ENCODE measurements at places on chromosomes 11 and 22.

DNA sequence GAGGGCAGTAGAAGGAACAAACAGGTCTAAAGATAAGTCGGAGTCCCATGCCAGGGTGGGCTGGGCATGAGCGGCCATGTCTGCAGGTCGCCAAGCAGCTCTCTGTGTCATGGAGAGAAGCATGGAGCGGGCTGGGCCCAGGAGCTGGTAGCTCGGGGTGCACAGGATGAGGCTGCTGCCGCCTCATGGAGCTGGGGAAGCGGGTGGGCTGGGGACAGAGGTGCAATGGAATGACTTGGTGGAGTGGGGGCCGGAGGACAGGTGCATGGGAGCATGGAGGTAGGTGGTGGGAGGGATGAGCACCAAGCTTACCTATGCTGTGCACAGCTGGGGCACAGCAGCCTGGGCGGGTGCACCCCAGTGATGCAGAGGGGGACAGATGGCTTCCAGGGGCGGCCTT lies 3.6 kb downstream of the NRXN2 start:
- no peaks in the 10 kb centered on the region for H3K36me3 ChIP-seq
- H3K27me3 ChIP-seq = peaks cover 77% of the 10 kb centered on the region
- H3K27ac ChIP-seq = no peak overlapping the region
- no peak for ATAC-seq

- H3K27ac ChIP-seq = no peak overlapping the region
- no peaks in the 10 kb centered on the region for H3K4me1 ChIP-seq
- H3K4me3 ChIP-seq = no peak overlapping the region
Measured at GRCh38 chr22:40039482-40040115, 44.8 kb downstream of the FAM83F start.

DNA sequence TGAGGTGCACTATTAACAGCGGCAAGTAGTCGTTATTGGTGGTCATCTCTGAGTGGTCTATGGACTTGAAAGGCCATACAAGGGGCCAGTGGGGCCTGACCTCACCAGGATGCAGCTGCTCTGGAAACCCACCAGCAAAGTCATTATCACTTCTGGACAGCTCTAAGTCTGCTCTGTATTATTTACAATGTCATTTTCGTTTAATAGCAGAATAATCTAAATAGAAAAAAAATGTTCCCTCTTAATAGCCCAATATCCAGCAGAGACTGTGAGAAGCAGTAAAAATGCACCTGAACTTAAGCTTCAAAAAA lies 85.0 kb upstream of the EED start:
- H3K36me3 ChIP-seq = no peaks in the 10 kb centered on the region
- H3K27me3 ChIP-seq = no peaks in the 10 kb centered on the region
- peak overlapping the region; percentile 71 for H3K27ac ChIP-seq
- no peak for ATAC-seq
- H3K4me1 ChIP-seq = peaks cover 34% of the 10 kb centered on the region

- H3K27ac ChIP-seq = no peak overlapping the region
- no peaks in the 10 kb centered on the region for H3K36me3 ChIP-seq
- no peak overlapping the region for H3K4me3 ChIP-seq
- peaks cover 15% of the 10 kb centered on the region for H3K27me3 ChIP-seq
- no peak for ATAC-seq
Measured at GRCh38 chr11:115170133-115170815, 333.9 kb downstream of the CADM1 start.

- peaks cover 20% of the 10 kb centered on the region for H3K27me3 ChIP-seq
- H3K4me1 ChIP-seq = no peaks in the 10 kb centered on the region
- H3K27ac ChIP-seq = no peak overlapping the region
Measured at GRCh38 chr11:130623670-130624668, 175.5 kb downstream of the ADAMTS15 start.

- H3K36me3 ChIP-seq = no peaks in the 10 kb centered on the region
- H3K27ac ChIP-seq = peak overlapping the region; percentile 84
- peak; percentile 86 for ATAC-seq
- peaks cover 21% of the 10 kb centered on the region for H3K4me1 ChIP-seq
Measured at GRCh38 chr11:86138958-86139357, 70.1 kb upstream of the PICALM start.

- H3K36me3 ChIP-seq = no peaks in the 10 kb centered on the region
- no peak overlapping the region for H3K27ac ChIP-seq
- H3K4me1 ChIP-seq = no peaks in the 10 kb centered on the region
Measured at GRCh38 chr11:133715602-133716001, 129.7 kb downstream of the SPATA19 start.

DNA sequence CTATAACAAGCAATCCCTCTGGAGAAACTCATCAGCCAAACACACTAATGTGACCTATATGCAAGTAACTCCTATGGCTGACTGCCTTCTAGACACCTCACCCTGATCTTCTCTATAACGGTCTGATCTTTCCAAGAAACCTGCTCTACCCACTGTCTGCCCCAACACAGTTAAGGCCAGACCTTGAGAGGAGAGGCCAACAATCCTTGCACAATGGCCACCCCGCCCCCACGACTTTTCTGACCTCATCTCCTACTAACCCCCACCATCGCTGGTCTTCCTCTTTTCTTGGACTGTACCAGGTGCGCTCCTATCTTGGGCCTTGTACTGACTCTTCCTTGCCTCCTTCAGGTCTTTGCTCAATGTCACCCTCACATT lies 12.5 kb downstream of the HIRA start:
- peak overlapping the region; percentile 69 for H3K27ac ChIP-seq
- H3K4me3 ChIP-seq = no peak overlapping the region
- peaks cover 17% of the 10 kb centered on the region for H3K36me3 ChIP-seq
- peaks cover 55% of the 10 kb centered on the region for H3K4me1 ChIP-seq
- H3K27me3 ChIP-seq = no peaks in the 10 kb centered on the region

- ATAC-seq = peak; percentile 17
- H3K36me3 ChIP-seq = no peaks in the 10 kb centered on the region
- H3K4me3 ChIP-seq = peak overlapping the region; percentile 98
Measured at GRCh38 chr11:128692753-128693415, 988 bp upstream of the FLI1 start.

GRCh38 chr11:57474017-57474802 lies 13.9 kb downstream of the RTN4RL2 start:
- H3K27ac ChIP-seq = no peak overlapping the region
- no peak for ATAC-seq
- peaks cover 30% of the 10 kb centered on the region for H3K27me3 ChIP-seq
- H3K4me1 ChIP-seq = peaks cover 25% of the 10 kb centered on the region
- H3K4me3 ChIP-seq = no peak overlapping the region

DNA sequence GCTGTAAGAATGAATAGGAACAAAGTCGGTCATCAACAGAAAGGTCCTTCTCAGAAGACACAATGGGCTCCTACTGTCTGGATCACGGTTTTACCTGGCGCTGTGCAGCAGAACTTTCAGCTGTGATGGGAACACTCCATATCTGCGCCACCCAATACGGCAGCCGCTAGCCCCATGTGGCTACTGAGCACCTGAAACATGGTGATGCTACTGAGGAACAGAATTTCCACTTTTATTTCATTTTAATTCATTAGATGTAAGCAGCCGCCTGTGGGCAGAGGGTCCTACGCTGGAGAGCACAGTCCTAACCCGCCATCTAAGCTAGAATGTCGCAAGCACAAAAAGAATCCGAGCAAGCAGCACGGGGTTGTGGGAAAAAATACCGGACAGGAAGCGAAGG lies 2.7 kb downstream of the SULT4A1 start:
- H3K36me3 ChIP-seq = no peaks in the 10 kb centered on the region
- H3K4me3 ChIP-seq = no peak overlapping the region
- no peaks in the 10 kb centered on the region for H3K4me1 ChIP-seq
- no peak overlapping the region for H3K27ac ChIP-seq

DNA sequence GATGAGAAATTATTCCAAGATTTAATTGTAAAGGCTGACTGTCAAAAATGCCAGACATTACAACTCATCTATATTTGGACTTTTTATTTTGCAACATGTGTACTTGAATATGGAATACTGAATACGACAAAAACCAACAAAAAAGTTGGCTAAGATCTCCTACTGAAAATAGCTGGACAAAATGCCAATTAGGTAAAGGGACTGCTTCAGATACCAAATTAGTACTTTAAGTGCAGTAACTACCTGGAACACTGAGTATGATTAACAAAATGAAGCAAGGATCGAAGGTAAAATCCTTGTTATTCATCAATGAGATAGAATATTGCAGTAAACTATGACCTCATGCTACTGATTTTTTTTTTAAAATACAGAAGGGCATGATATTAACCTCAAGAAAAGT lies 173.8 kb downstream of the SOX6 start:
- H3K27me3 ChIP-seq = no peaks in the 10 kb centered on the region
- no peaks in the 10 kb centered on the region for H3K36me3 ChIP-seq
- H3K4me1 ChIP-seq = no peaks in the 10 kb centered on the region
- no peak for ATAC-seq

- H3K36me3 ChIP-seq = no peaks in the 10 kb centered on the region
- H3K27me3 ChIP-seq = no peaks in the 10 kb centered on the region
- no peaks in the 10 kb centered on the region for H3K4me1 ChIP-seq
- H3K4me3 ChIP-seq = no peak overlapping the region
- ATAC-seq = no peak
- no peak overlapping the region for H3K27ac ChIP-seq
Measured at GRCh38 chr11:23990346-23991164, 506.3 kb upstream of the LUZP2 start.

GRCh38 chr11:126929179-126930061 lies 71.2 kb downstream of the KIRREL3 start:
- H3K27ac ChIP-seq = no peak overlapping the region
- H3K27me3 ChIP-seq = peaks cover 16% of the 10 kb centered on the region
- no peak for ATAC-seq
- H3K4me1 ChIP-seq = no peaks in the 10 kb centered on the region

DNA sequence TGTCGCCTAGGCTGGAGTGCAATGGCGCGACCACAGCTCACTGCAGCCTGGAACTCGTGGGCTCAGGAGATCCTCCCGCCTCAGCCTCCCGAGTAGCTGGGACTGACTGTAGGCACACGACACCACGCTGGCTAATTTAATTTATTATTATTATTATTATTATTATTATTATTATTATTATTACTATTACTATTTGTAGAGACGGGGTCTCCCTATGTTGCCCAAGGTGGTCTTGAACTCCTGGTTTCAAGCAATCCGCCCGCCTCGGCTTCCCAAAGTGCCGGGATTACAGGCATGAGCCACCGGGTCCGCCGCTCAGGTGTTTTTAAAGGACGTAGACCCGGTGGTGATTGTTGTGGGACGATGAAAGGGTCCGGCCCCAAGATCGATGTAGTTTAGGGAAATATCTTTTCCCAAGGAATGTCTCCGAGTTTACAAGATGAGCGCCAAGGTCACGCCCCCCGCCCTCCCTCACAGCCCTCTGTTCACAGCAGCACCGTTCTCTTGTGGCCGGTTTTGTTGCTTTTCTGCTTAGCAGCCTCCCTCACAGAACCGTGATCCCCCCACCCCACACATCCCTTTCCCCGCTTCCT lies 728 bp upstream of the POGLUT3 start:
- H3K27ac ChIP-seq = peak overlapping the region; percentile 88
- H3K27me3 ChIP-seq = no peaks in the 10 kb centered on the region
- H3K36me3 ChIP-seq = no peaks in the 10 kb centered on the region

DNA sequence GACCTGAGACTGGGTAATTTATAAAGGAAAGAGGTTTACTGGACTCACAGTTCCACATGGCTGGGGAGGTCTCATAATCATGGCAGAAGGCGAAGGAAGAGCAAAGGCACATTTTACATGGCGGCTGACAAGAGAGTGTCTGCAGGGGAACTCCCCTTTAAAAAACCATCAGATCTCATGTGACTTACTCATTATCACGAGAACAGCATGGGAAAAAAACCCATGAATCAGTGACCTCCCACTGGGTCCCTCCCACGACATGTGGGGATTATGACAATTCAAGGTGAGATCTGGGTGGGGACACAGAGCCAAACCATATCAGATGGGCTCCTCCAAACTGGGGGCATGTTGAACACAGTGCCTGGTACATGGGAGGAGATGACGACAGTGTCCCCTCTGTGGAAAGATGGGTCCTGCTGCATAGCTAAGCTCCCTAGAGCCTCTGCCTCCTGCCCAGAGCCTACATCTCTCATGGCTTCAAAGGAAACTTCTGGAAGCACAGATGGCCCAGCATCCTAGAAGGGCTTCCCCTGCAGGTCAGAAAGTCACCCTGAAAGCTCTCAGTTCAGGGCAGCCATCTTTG lies 46.1 kb downstream of the MYEOV start:
- no peak overlapping the region for H3K4me3 ChIP-seq
- H3K27ac ChIP-seq = no peak overlapping the region

DNA sequence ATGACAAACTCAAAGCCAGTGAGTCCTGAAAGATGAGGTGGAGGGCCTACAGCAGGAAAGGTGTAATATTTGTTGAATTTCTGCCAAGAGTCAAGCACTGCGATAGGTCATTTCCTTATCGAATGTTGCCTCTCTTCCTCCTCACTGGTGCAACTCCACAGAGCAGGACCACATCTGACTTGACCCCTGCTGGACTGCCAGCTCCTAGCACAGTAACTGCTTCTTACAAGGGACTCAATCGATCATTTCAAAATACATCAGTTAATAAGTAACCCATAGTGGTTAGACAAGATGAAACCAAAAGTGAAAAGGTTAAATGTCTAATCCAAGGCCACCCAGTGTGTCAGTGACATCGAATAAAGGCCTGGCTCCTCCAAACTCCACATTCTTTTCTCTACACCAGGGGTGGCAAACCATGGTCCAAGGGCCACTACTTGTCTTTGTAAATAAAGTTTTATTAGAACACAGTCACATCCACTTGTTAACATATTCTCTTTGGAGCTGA lies 98.5 kb upstream of the CSNK2A3 start:
- no peak overlapping the region for H3K27ac ChIP-seq
- no peak overlapping the region for H3K4me3 ChIP-seq
- no peaks in the 10 kb centered on the region for H3K27me3 ChIP-seq
- peaks cover 5% of the 10 kb centered on the region for H3K4me1 ChIP-seq

DNA sequence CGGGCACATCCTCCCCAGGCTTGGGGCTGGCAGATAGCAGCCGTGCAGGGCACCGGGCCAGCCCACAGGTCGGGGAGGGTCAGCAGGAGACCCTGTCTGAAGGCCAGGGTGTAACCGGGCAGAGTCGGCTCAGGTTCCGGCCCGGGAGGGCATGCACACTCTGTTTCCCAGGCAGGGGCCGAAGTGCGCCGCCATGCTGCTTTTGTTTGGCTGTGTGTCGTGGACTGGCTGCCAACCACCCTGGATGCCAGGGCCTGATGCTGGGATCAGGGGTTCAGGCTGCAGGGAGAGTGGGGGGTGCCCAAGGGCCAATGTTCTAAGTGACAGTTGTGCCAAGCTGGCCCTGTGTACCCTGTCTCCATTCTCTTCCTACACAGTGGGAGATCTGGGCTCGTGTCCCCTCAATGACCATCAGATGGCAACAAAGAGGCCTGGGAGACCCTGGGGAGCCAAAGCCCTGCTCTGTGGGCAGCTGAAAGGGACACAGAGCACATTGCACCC lies 120.9 kb upstream of the B3GAT1 start:
- H3K27me3 ChIP-seq = peaks cover 63% of the 10 kb centered on the region
- H3K27ac ChIP-seq = no peak overlapping the region
- H3K4me1 ChIP-seq = no peaks in the 10 kb centered on the region
- no peak overlapping the region for H3K4me3 ChIP-seq

DNA sequence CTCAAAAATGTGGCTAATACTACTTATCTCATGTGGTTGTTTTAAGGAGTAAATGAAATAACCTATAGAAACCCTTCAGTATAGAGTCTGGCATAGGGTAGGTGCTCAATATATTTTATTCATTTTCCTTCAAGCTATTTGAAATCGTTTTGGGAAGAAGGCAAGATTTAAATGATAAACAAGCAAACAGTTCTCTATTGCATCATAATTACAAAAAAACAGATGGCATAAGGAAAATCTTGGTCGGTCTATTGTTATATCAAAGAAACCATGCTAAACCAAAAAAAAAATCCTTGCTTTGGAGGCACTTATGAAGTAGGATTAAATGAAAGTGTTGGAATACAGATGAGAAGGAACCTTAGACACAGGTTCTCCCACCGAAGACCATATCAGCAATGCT lies 4.7 kb downstream of the ZNF202 start:
- H3K36me3 ChIP-seq = peaks cover 15% of the 10 kb centered on the region
- H3K27ac ChIP-seq = no peak overlapping the region
- no peak for ATAC-seq
- no peak overlapping the region for H3K4me3 ChIP-seq
- H3K27me3 ChIP-seq = no peaks in the 10 kb centered on the region
- H3K4me1 ChIP-seq = peaks cover 21% of the 10 kb centered on the region
